Tibial artery (tissue), 4 donors: ENCODE measurements at places on chromosomes 3 and 15.

- no peak for DNase-seq
Measured at GRCh38 chr3:158659454-158660237, 12.8 kb downstream of the LXN start.

GRCh38 chr3:14646589-14647413 lies 4.8 kb upstream of the CCDC174 start:
- no peak for DNase-seq

DNA sequence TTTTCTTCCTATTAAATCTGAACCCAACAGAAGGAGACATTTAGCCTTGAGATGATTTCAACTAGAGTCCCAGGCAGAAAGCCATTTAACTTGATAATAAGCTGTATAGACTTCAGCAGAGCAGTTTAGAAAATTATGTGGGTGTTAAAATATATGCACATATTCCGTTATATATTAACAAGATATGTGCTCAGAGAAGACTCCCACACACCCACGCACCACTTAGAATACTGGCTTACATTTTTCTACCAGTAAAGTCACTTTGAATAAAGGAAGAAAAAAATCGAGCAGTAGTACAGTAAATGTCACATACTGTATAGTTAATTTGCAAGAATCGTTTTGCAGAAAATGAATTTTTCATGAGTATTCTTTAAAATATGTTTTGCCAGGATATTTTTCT lies 599.3 kb downstream of the FGF12 start:
- DNase-seq, result no peak

- DNase-seq, result no peak
Measured at GRCh38 chr15:55277116-55277564, 12.5 kb downstream of the RAB27A start.

DNA sequence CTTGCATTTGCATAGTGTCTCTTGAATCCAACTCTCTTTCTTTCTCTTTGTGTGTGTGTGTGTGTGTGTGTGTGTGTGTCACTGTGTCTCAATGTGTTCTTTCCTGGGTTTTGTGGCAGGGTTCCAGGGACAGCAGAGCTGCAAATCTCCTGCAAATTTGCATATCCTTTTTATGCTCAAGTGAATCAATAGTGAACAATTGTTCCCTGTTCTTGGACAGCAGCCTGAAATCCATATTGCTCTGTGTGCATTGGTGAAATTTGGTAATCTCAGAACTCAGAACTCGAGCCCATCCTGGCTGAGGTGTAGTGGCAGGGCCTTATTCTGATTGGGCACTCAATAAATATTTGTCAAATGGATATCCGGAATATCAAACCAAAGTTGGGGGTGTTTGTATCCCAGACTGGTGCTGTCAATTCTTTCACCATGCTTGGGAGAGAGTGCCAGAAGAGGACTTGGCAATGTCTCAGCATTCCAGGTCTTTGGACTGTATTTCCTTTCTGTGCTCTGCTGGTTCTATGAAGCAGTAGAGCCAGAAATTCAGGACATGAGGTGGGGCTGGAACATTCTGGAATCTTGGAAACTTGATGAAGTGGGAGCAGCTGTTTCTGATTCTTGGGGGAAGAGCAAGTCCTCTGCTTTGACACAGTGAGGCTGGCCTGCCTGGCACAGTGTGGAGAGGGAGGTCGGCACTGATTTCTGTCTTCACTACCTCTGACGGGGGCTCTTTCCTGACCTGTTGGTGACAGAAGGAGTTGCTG lies 380.6 kb upstream of the C2CD4B start:
- peak; percentile 80 for DNase-seq

DNA sequence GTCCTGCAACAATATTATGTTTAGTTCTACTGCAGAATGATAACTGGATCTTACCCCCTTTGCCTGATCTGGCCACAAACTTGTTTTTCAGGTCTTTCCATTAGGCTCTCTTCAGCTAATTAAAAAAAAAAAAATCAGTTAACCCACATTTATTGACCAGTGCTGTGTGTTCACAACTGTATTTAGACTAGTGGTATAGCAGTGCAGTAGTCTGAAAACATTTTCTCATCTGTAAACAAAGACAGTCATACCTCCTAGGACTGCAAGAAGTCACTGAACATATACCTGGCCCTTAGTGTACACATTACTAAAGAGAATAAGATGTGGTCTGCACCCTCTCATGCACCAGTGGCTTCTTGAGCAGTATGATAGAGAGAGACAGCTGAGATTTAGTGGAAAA lies 22.5 kb downstream of the LPP start:
- no peak for DNase-seq

- DNase-seq, result no peak
Measured at GRCh38 chr3:56192001-56192400, 276.3 kb downstream of the ERC2 start.

DNA sequence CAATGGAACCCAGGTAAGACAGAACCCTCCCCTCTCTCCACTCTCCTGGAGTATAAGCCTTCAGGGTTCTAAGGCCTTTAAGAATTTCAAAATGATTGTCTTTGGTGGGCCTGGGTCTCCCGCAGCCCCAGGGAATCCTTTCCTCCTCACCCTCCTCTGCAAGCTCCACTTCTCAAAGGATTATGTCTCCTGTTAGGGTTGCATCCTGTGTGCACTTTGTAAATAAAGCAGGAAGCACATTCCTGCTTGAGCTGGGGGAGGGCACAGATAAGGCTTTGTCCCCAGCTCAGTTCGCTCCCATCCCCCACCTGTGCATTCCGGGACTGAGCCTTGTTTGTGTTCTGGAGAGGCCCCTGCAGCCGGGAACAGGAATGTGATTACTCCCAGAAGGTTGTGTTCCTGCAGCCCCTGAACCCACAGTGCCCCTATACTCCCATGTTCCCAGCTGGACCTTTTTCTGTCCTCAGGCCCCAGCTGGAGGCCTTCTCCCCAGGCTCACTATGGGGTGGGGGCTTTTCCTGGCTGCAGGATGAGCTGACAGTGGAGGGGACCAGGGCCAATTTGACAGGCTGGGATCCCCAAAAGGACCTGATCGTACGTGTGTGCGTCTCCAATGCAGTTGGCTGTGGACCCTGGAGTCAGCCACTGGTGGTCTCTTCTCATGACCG lies 9.5 kb downstream of the TYRO3 start:
- no peak for DNase-seq

GRCh38 chr3:172929451-172929850 lies 178.9 kb downstream of the ECT2 start:
- DNase-seq, result no peak

GRCh38 chr3:182911782-182912111 lies 68.6 kb downstream of the DCUN1D1 start:
- DNase-seq, result no peak
